Midbrain (tissue), 1 donor: ENCODE measurements at places on chromosomes 12 and 14.

DNA sequence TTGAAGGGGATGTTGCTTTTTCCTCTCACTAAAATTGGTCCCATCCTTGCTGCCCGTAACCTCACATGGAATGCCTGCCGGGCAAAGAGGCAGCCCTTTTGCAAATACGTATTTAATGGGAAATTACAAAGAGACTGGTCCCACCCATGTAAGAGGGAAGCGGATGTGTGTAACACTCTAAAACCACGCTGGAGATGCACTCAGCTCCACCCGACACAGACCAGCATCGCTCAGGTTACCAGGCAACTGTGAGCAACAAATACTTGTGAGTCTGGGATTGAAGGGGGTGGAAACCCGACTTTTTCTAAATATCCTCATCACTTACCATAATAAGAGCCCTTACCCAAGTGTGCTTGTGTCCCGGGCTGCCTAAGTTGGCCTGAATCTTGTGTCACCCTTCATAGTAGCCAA lies 47.7 kb downstream of the ELK3 start:
- DNase-seq = no peak

- peak; percentile 8 for DNase-seq
Measured at GRCh38 chr14:22882529-22883172, 371 bp upstream of the REM2 start.

- no peak for DNase-seq
Measured at GRCh38 chr12:80059102-80059501, 40.2 kb upstream of the OTOGL start.

- DNase-seq = no peak
Measured at GRCh38 chr12:121456551-121456950, 56.6 kb downstream of the RNF34 start.

GRCh38 chr12:104730763-104731162 lies 227.3 kb downstream of the SLC41A2 start:
- no peak for DNase-seq

DNA sequence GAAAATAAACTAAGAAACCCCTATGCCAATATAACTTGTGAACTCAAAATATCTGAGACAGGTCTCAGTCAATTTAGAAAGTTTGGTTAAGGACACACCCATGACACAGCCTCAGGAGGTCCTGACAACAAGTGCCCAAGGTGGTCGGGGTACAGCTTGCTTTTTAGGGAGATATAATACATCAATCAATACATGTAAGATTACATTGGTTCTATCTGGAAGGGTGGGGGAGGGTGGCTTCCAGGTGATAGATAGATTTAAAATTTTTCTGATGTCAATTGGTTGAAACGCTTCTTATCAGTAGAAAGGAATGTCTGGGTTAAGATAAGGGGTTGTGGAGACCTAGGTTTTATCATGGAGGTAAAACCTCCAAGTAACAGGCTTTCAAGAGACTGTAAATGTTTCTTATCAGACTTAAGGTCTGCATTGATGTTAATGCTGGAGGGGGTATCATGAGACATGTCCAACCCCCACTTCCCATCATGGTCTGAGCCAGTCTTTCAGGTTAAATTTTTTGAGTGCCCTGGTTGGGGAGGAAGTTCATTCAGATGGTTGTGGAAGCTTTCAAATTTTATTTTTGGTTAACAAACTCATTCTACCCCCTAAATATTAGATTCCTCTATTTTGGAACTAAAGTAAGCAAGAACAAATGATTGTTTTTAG lies 82.0 kb upstream of the RASSF8 start:
- no peak for DNase-seq

DNA sequence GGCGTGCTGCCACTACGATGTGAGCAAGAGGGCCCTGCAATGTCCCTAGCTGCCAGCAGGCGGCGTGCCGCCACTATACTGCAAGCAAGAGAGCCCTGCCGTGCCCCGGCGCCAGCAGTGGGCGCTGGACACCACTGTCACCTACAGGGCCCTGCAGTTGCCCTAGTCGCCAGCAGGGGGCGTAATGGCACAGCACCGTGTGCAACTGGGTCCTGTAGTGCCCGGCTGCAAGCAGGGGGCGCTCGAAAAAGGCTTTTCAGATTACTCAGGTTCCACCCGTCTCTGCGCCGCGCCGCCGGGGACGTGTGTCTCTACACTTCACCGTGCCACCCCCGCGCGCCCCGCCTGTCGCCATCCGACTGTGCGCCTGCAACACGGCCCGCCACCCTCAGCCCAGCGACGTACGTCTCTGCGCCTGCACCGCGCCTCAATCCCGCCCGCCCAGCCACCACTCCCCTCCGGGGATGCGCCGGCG lies 1356.9 kb downstream of the TMEM121 start:
- DNase-seq = no peak

DNA sequence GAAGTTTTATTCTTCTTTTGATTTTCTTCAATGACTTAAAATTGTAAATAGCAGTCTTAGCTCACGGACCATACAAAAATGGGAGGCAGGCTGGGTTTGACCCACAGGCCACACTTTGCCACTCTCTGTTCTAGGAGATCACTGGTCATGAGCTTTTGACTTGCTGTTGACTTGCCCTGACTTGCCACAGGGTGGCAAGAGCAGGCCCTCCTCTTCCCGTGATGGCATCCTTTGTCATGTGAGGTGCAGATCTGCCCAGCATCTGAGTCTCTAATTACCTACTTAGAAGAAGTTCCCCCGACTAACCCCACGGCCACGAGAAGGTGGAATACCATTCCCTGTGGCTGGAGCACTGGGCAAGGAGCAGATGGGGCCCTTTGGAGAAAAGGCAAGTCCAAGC lies 81.0 kb upstream of the SCAF11 start:
- DNase-seq = no peak

DNA sequence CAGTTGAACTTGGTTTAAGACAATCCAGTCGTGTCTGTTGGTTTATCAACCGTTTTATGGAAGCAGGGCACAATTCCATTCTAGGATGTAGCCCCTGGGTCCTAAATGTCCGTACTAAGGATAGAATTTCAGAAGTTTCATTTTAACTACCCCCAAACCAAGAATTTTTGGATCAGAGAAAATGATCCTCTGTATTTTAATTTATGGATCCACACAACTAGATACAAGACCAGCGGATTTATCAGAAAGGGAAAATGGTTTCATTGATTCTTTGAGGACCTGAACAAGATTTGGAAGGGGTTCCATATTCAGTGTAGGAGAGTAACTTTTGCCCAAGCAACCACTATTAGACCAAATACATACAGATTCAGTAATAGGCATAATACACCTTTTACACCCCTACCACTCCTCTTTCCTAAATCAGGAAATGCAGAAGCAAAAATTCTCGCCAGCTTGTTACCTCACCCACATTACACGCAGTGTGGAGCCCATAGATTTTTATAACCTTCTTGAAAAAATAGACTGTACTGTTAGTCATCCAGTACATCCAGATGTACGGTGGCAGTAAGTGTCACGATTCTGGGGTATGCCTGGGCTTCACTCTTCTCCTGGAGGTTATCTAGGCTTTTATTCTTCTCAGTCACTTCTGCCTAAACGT lies 1.4 kb upstream of the FBXL14 start:
- DNase-seq = no peak

DNA sequence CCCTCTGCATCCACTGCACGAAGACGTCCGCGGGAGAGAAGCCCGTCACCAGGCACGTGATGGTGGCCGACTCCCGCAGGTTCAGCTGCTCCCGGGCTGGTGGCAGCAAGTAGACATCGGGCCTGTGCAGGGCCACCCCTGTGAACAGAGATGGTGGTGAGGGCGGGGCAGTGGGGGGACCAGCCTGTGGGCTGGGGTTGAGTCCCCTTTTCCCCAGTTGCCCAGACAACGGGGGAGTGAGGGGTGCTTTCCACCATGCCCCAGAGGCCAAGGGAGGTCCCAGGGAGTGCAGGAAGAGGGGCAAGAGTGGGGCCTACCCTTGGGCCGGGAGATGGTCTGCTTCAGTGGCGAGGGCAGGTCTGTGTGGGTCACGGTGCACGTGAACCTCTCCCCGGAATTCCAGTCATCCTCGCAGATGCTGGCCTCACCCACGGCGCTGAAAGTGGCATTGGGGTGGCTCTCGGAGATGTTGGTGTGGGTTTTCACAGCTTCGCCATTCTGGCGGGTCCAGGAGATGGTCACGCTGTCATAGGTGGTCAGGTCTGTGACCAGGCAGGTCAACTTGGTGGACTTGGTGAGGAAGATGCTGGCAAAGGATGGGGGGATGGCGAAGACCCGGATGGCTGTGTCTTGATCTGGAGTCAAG lies 328.3 kb downstream of the TMEM121 start:
- DNase-seq = no peak

DNA sequence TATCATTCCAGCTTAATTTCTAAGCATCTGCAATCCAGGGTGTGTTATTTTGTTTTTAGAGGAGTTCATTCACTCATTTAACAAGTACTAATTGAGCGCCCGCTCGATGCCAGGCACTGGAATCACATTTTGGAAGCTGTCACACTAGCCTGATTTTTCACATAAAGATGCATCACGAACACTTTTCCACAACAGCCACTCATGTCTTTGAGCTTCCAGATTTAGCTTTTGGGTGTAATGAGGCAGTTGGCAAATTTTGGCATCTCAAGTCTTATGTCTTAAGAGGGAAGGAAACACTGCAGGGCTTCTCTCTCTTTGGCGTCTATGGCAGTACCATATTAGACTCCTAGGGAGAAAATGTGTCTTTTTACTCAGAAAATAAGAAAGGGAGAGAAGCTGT lies 14.0 kb downstream of the NRXN3 start:
- no peak for DNase-seq

GRCh38 chr14:70045310-70045709 lies 143.4 kb downstream of the SLC8A3 start:
- no peak for DNase-seq

- no peak for DNase-seq
Measured at GRCh38 chr12:40435951-40436350, 211.2 kb downstream of the LRRK2 start.

GRCh38 chr12:46546634-46547273 lies 174.2 kb upstream of the SLC38A2 start:
- DNase-seq = no peak

- no peak for DNase-seq
Measured at GRCh38 chr12:105455261-105455660, 124.8 kb downstream of the C12orf75 start.

DNA sequence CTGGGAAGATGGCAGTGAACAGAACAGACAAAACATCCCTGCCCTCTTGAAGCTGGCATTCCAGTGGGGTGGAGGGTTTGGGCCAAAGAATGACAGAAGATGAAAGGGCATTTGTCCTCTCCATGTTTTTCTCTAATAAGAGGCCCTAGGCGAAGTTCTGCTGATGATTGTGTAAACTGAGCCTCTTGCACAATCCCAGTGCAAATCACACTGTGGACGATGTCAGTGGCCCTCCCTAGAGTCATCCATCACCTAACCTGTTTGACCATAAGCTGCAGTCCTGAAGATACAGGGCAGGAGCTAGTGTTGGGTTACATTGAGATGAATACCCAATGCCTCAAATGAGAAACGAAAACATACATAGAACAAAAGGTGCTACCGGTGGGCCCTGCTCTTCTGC lies 622.4 kb upstream of the TBX3 start:
- no peak for DNase-seq

DNA sequence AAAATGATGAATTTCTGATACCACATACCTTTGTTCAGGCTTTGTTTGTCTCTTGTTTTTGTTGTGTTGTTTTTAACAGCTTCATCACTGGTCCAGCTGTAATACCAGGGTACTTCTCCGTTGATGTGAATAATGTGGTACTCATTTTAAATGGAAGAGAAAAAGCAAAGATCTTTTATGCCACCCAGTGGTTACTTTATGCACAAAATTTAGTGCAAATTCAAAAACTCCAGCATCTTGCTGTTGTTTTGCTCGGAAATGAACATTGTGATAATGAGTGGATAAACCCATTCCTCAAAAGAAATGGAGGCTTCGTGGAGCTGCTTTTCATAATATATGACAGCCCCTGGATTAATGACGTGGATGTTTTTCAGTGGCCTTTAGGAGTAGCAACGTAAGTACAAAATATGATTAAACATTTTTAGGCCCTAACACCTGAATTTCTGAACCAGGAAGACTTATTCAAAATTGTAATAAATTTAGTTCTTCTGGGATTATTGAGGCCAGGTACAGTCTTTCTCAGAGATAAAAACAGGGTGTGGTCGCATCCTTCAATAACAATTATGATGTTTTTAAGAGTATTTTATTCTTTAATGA lies 22.4 kb downstream of the RXYLT1 start:
- DNase-seq = peak; percentile 68

- no peak for DNase-seq
Measured at GRCh38 chr12:3493043-3493858, 2.2 kb downstream of the PRMT8 start.

DNA sequence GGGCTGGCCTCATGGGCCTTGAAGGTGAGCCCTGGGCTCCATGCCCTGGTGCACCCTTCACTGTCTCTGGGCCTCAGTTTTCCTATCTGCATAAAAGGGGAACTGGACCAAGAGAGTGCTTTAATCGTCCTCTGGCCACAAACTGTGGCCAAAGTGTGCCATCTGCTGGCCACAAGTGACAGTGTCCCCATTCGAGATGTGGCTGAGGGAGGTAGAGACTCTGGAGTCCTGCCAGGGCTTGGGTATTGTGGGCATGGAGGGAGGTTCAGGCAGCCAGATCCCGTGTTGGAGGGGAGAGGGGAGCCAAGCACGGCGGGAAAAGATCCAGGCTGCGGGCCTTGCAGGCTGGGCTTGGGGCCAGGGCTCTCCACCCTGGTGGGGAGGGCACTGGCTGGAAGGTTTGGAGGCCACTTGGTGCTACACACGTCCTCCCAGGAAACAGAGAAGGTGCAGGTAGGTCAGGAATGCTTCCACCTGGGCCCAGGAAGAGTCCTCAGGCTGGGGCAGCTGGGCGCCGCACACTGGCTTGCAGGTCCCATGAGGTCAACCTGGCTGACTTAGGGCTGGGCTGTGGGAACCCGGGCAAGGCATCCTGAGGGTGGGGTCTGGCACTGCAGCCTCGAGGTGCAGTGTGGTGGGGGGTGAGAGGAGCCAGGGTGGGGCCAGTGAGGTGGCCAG lies 7.3 kb upstream of the KIF26A start:
- peak; percentile 57 for DNase-seq

- no peak for DNase-seq
Measured at GRCh38 chr14:29955087-29955486, 27.4 kb upstream of the PRKD1 start.

GRCh38 chr12:57031138-57031725 lies 14.9 kb upstream of the TAC3 start:
- DNase-seq = no peak

DNA sequence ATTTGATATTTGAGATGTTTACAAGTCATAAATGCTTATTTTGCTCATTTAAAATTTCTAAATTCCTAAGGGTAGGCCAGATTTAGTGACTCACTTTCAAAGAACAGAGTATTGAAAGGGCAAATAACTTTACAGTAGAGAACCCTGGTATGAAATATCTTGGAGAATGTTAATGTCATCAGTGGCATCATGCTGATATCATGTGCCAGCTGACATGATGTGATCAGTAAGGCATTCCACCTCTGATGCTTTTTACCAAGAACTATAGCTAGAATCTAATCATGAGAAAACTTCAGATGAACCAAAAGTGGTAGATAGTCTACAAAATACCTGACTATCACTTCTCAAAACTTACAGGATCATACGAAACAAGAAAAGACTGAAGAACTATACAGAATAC lies 2.9 kb upstream of the FLRT2 start:
- no peak for DNase-seq

- DNase-seq = peak; percentile 87
Measured at GRCh38 chr14:21025371-21026273, 761 bp upstream of the NDRG2 start.

DNA sequence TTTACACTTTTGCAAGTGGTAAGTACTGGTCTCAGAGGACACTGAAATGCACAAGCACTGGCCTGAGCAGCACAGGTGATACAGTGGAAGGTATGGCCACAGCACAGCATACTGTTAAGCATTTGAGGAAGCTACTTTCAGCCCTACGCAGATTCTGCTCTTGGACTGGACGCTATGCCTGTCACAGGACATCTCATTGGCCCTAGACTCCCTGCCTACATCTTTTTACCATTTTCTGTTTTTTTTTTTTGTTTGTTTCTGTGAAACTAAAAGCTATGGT lies 144.2 kb upstream of the ABCD2 start:
- no peak for DNase-seq
